ENCODE measurements at places on chromosomes 6 and 20. TPM values are rescaled to one million over a fixed set of nuclear protein-coding genes. Genes with fewer than 3 reads are reported as not detected.

- DNase-seq, result no peak
Measured at GRCh38 chr20:62549029-62549428, 73.2 kb upstream of the GATA5 start.

- DNase-seq, result peak; percentile 39
Measured at GRCh38 chr6:130365166-130366106, at the start of gene TMEM200A. Gene TMEM200A (plus strand): TSS chr6:130366017. CDS start chr6:130440423, 74,406 bp downstream.

DNA sequence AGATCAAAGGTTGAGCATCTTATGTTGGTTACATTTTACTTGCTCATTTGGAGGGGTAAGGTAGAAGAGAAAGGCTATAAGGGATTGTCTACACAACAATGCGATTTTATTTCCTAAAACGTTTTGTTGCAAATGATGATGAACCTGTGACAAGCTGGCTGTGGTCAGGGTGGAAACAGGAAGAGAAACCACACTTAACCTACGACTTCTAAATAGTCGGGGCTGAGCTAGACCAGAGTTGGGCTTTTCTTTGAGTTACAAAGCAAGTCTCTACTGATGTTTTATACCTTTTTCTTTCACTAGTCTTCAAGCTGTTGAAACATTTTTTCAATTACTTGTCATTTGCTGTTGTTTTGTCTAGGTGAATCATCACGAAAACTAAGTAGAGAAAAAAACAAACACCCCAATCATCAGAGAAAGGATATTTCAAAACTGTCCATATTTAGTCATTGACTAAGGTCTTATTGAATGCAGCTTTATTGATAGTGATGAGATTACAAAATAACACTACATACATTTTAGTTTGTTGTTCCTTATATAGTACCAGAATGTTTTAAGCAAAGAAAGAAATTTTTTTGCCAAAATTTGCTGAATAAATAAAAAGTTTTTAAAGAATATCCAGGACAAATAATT is 18.0 kb downstream of the KLHL31 start:
- DNase-seq, result no peak

- no peak for DNase-seq
Measured at GRCh38 chr6:116314878-116315277, 35.1 kb upstream of the TSPYL1 start.

DNA sequence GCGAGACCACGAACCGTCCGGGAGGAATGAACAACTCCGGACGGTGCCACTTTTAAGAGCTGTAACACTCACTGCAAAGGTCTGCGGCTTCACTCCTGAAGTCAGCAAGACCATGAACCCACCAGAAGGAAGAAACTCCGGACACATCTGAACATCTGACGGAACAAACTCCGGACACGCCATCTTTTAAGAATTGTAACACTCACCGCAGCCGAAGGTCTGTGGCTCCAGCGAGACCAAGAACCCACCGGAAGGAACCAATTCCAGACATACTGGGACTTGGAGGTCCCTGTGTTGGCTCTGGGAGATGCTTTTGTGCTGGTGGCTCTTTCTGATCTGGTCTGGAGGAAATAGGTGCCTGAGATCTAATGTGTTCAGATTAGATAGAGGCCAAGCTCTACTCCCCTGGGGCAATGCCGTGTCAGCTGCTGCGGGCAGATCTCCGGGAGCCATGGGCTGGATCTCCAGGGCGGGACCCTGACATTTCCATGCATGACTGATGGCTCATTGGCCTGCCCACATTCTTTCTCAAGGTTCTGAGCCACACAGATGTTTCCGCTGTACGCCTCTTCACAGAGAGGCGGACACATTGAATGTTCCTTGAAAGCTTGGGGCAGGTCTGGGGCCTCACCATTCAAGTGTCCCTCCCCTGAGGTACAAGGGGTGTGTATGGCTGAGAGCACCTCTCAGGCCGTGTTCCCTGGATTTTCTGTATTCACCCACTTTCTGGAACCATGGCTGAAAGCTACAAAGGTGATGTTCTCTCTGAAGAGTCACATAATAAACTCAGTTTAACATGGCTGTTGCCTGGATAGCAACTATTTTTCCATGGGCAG is 29.3 kb downstream of the GMPR start:
- DNase-seq, result no peak

GRCh38 chr6:2125158-2125557 is 120.2 kb downstream of the GMDS start:
- DNase-seq, result no peak

GRCh38 chr20:45336530-45337366 is 11.5 kb downstream of the SDC4 start:
- no peak for DNase-seq

- no peak for DNase-seq
Measured at GRCh38 chr6:165376100-165376499, 66.7 kb upstream of the C6orf118 start.

DNA sequence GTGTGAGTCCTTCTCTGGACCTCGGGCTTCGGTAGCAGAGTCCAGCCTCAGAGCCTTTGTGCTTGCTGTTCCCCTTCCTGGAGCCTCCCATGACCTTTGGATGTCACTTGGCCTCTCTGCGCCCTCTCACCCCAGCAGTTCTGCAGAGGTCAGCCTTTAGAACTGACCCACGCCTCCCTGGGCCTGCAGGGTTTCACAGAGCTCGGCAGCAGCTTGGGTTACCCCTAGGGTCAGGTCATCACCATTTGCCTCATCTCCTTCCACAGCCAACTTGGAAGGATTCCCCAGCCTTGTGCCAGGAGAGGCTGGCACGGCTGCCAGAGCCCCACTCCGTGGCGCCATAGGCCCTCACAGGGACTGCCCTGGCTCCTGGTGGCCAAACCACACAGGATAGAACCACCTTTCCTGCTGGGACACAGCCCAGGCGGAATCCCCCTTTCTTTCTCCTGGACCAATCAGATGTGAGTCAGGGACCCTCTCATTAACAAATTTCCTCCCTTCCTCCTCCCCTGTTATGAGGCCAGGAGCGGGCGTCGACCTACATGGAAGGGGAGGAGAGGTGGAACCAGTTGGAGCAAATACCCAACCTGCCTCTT is 13.9 kb upstream of the SIRPA start:
- DNase-seq, result no peak

DNA sequence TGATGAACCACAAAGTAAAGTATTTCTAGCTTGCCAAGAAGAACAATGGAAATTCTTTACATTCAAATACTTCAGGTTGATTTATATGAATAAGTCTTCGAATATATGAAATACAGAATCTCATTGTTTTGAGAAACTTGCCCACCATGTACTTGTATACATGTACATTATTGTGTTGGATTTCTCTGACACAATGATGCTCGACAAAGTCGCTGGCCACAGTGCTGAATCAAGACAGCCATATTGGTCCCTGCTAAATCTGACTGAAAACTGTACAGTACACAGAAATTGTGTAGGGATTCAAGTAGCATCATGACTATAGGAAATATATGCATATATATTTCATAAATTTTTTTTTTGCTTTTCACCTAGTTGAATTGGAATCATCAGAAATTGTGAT is 13.1 kb upstream of the LIN28B start:
- DNase-seq, result no peak

DNA sequence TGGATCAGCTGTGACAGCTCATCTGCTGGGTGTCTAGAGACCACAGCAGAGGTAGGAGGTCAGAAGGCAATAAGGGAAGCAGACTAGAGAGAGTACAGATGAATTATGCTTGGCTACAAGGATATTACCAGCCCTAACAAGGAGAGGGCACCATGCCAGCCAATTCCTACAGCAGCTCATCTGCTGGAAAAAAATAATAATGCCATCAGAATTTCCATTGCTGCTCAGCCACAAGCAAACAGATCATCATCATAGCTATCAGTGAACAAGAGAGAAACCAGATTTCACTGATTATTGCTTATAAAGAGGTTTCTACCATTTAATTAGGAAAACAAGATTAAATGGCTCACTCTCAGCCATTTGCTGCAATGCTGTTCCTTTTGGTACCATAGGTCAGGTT is 66.5 kb downstream of the PSMG4 start:
- no peak for DNase-seq

DNA sequence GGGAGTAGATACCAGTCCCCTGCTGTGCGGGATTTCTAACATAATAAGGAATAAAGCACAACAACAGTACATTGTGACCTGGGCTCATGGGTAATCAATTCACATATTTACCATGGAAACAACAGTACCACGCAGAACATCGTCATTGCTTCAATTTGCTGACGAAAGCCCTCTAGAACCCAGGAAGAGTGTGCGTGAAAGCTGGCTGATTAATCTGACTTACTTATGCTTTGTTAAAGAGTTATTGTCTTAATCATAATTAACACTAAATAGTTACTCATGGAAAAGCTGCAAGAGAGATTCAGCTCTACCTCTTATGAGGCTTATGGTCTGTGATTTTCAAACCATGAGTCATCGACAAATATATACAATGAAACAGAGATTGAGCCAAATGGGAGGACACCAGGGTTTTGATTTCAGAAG is 644.3 kb upstream of the AGPAT4 start:
- no peak for DNase-seq

GRCh38 chr20:15195378-15195777 is 858.0 kb upstream of the FLRT3 start:
- no peak for DNase-seq

The SPTLC3 gene
- polyA plus RNA-seq, result 1.6 TPM

The PMEPA1 gene
- 81.8 TPM for polyA plus RNA-seq

The KIAA0408 gene
- 1.5 TPM for polyA plus RNA-seq

The SDHAF4 gene
- 6.2 TPM for polyA plus RNA-seq
